Heart left ventricle (tissue), 16 donors: ENCODE measurements at places on chromosomes 11 and 22. TPM values are rescaled to one million over a fixed set of nuclear protein-coding genes. Genes with fewer than 3 reads are reported as not detected.

The PDGFD gene
- total RNA-seq: 11.2 TPM

The CBLIF gene
- total RNA-seq: not detected

The HORMAD2 gene
- total RNA-seq: not detected

The GDPD4 gene
- not detected for total RNA-seq

The GNAZ gene
- total RNA-seq: 13.9 TPM

The RDX gene
- total RNA-seq: 138 TPM

The RIN1 gene
- total RNA-seq: 1.5 TPM

The PRR33 gene
- 5.1 TPM for total RNA-seq

The PIWIL4 gene
- 2.4 TPM for total RNA-seq

The SGSM1 gene
- total RNA-seq: 11.0 TPM

The PAMR1 gene
- 7.2 TPM for total RNA-seq

The DBX1 gene
- not detected for total RNA-seq

The XNDC1N gene
- total RNA-seq: not detected

The TMEM132A gene
- 8.0 TPM for total RNA-seq

The C22orf31 gene
- total RNA-seq: not detected

The OR6Q1 gene
- not detected for total RNA-seq

The MAPK8IP2 gene
- 0.25 TPM for total RNA-seq

The OR2AG2 gene
- total RNA-seq: not detected

The RAB39A gene
- total RNA-seq: 2.2 TPM

The GGTLC3 gene
- not detected for total RNA-seq

The TTC36 gene
- 0.59 TPM for total RNA-seq

The ASRGL1 gene
- 5.3 TPM for total RNA-seq

The SMTNL1 gene
- not detected for total RNA-seq

The MS4A7 gene
- total RNA-seq: 8.1 TPM

The CLDN5 gene
- 36.6 TPM for total RNA-seq

The GAB4 gene
- total RNA-seq: not detected

The ALDH3B2 gene
- total RNA-seq: not detected

The CASP5 gene
- total RNA-seq: not detected

The CREB3L1 gene
- 15.9 TPM for total RNA-seq
